Stimulated activated CD4-positive, alpha-beta T cell treated with anti-CD3 and anti-CD28 coated beads, TNF-alpha, amount 100 ng/mL, for 24 hours (primary cell): ENCODE measurements at places on chromosomes 4 and X.

- peak; percentile 25 for DNase-seq
Observed at GRCh38 chr4:26992657-26993361, 132.2 kb downstream of the STIM2 start.

GRCh38 chr4:38757945-38758600, 24.7 kb downstream of the TLR10 start:
- DNase-seq = no peak

DNA sequence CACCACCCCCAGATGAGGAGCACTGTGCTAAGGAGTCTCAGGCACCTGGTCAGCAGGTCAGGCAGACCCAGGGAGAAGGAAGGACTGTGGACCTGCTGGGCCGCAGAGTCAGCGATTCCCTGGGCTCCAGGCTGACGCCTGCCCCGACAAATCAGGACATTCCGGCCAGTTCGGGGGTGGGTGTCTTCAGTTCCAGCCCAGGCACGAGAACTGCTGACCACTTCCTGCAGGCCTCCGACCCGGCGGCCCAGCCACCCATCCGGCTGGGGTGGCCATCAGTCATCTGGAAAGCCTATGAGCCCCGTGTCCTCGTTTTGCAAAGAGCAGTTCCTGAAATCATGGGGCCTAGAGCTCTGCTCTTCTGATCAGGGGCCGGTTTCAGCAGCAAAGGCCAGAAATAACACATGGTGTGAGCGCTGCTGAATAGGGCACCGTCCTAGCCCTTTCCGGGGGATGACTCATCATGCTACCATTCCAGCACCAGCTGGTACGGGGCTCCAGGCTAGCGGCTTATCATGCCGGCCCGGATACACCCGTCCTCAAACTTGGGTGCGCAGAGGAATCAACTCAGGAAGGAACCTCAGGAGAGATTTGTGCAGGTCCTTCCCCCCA, 7.8 kb upstream of the SH3TC1 start:
- DNase-seq = no peak

DNA sequence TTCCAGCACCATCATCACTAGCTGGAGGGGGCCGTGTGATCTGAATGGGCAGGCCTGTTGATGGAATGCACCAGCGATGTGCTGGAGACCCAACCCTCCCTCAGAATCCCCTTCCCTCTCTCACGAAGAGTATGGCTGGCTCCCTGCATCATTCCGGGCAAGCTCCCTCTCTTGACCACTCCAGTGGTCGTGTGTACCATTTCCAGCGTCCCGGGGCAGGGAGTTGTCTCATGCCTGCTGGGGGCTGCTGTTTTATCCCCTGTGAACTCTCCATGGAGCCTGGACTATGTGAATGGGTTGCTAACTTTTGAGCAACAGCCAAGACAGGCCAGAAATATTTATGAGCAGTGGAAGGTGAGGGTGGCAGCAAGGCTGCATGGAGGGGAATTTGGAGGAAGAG, 8.1 kb downstream of the CSAG1 start:
- DNase-seq = no peak

GRCh38 chrX:46180258-46180687, 364.9 kb downstream of the ZNF674 start:
- no peak for DNase-seq

- no peak for DNase-seq
Observed at GRCh38 chrX:119693996-119694451, 1.1 kb upstream of the SEPTIN6 start.

GRCh38 chr4:56757821-56758411, 63.6 kb downstream of the SPINK2 start:
- peak; percentile 61 for DNase-seq

DNA sequence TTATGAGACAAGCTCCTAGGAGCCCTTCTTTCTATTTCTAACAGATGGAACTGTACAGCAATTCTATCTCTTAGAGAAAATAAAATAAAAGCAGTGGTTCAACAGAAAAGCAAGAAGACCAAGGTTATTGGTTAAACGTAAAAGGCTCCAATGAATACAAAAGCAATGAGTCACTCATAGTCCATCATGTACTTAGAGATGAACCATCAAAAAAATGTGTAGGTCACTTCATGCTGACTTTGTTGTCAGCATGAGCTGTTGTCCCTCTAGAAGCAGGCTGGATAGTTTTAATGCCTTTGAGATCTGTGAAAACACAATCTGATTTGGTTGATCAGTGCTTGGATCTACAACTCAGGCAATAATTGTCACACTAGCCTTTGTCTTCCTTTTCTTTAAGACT, 378.6 kb upstream of the ANXA10 start:
- no peak for DNase-seq

- no peak for DNase-seq
Observed at GRCh38 chr4:39825741-39826231, 127.8 kb downstream of the UBE2K start.

- DNase-seq = no peak
Observed at GRCh38 chr4:55503169-55503568, 43.5 kb downstream of the CLOCK start.

DNA sequence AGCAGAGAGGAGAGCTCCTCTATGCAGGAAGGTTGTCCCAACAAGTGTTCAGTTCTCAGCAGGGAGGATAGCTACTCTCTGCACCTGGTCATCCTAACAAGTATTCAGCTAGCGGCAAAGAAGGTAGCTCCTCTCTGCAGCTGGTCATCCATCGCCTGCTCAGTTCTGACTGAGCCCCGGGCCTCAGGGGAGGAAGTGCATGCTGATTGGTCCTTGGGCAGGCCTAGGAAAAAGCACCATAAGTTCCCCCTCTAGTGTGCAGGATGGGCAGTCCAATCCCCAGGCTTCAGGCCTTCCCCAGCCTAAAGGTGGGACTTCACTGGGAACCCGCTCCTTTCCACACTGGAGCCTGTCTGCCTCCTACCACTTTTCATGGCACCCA, 4.4 kb upstream of the FBXW7 start:
- no peak for DNase-seq

- DNase-seq = no peak
Observed at GRCh38 chr4:20126906-20127305, 124.8 kb upstream of the SLIT2 start.

- no peak for DNase-seq
Observed at GRCh38 chrX:153633048-153633447, 14.0 kb upstream of the DUSP9 start.

DNA sequence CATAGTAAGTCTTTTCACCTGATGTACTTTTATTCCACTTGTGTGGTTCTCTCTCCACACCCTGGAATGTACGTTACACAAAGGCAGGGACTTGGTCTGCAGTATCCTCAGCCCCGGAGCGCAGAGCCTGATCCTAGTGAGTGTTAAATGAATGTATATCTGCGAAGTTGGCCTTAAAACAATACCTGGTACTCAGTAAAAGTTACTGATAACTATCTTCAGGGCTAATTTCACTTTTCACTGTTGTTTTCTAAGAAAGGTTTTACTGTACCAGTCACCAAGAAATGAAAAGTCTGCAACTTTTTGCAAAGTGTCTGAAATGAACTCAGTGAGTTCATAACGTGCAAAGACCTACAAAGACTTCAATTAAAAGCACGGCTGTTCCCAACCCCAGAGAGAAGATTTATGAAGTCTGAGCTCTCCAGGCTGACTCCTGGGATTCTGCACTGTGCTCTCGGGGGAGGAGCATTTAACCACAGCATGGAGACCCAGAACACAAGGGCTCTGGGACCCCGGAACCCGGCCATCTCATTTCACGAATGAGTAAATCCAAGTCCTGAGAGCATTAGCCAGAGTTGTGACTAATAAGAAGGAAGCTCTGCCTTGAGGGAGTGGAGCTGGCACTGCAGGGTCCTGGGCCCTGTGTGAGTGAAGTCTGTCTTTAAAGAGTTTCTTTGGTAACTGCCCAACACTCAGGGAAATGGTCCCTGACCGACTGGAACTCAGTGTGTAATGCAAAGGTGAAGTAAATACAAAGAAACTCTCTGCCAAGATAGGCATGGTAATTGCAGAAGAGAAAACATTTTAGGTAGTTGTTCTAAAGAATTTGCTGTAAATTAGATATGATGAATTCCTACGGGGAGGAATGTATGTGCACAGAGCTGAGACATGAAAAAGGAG, 165.8 kb downstream of the NSUN7 start:
- no peak for DNase-seq
